ENCODE measurements at places on chromosomes 5 and 9. TPM values are rescaled to one million over a fixed set of nuclear protein-coding genes. Genes with fewer than 3 reads are reported as not detected.

- no peaks in the 10 kb centered on the region for H3K36me3 ChIP-seq
- no peak for DNase-seq
- H3K27ac ChIP-seq, result no peak overlapping the region
- no peaks in the 10 kb centered on the region for H3K4me1 ChIP-seq
- H3K4me3 ChIP-seq, result no peak overlapping the region
These were observed 1174.2 kb upstream of the C9orf72 start for GRCh38 chr9:28747351-28747985.

DNA sequence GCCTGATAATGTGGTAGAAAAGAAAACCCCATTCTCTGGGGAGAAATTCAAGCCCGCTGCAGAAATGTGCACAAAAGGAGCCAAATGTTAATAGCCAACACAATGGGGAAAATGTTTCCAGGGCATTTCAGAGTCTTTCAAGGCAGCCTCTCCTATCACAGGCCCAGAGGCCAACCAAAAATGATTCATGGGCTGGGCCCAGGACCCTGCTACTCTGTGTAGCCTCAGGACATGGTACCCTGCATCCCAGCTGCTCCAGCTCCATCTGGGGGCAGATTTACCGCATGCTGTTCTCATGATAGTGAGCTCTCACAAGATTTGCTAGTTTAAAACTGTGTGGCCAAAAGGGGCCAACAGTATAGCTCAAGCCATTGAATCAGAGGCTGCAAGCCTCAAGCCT lies 41.1 kb downstream of the RAPGEF6 start:
- no peak for DNase-seq
- H3K27me3 ChIP-seq, result no peaks in the 10 kb centered on the region
- H3K27ac ChIP-seq, result no peak overlapping the region
- no peak overlapping the region for H3K4me3 ChIP-seq
- H3K4me1 ChIP-seq, result no peaks in the 10 kb centered on the region
- no peaks in the 10 kb centered on the region for H3K36me3 ChIP-seq

Gene FOXI1
- not detected for total RNA-seq

GRCh38 chr5:64201996-64202395 lies 36.4 kb downstream of the RNF180 start:
- H3K4me3 ChIP-seq, result no peak overlapping the region
- DNase-seq, result no peak
- H3K27me3 ChIP-seq, result no peaks in the 10 kb centered on the region
- H3K27ac ChIP-seq, result no peak overlapping the region
